ENCODE measurements at places on chromosomes 12 and 14. TPM values are rescaled to one million over a fixed set of nuclear protein-coding genes. Genes with fewer than 3 reads are reported as not detected.

Gene ADCY6
- total RNA-seq = 29.5 TPM

- no peaks in the 10 kb centered on the region for H3K27me3 ChIP-seq
- H3K4me1 ChIP-seq = peaks cover 9% of the 10 kb centered on the region
- H3K4me3 ChIP-seq = no peak overlapping the region
- no peak overlapping the region for H3K27ac ChIP-seq
- DNase-seq = no peak
These were observed 37.4 kb downstream of the GNPTAB start for GRCh38 chr12:101793401-101793800.

Gene TGM1
- 0.85 TPM for total RNA-seq

DNA sequence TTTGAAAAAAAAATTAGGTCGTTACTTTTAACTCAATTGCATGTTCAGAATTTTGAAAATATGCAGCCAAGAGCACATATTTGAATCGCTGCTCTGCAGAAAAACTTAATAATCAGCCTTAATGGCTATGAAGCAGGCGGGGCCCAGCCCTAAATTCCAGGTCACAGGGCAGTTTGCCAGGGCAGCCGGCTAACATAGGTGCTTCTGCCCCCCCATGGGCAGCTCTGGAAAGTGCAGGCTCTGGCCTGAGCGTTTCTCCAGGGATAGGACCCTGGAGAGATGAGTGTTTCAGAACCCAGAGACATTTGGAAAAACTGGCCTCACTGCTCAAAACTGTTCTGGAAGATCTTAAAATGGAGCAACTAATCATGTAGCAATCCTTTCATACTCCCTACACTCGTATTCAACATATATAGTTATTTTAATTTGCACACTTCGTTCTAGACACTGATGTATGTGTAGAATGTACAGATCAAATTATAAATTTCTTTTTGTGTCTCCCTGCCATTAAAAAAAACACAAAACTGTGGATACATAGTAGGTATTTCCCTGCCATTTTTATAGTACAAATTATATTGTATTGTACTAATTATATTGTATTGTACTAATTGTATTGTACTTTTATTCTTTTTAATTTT is 26.0 kb upstream of the PTGR2 start:
- DNase-seq = peak; percentile 94
- H3K27me3 ChIP-seq = no peaks in the 10 kb centered on the region
- H3K4me1 ChIP-seq = peaks cover 3% of the 10 kb centered on the region
- H3K4me3 ChIP-seq = no peak overlapping the region

Gene ADAMTS20
- total RNA-seq = 0.04 TPM

Gene INSM2
- total RNA-seq = 0.41 TPM

Gene TMEM253
- total RNA-seq = 1.1 TPM

GRCh38 chr12:92740411-92740810 is 37.6 kb downstream of the PLEKHG7 start:
- no peaks in the 10 kb centered on the region for H3K27me3 ChIP-seq
- DNase-seq = no peak
- no peak overlapping the region for H3K27ac ChIP-seq
- H3K36me3 ChIP-seq = no peaks in the 10 kb centered on the region

Gene NEUROD4
- 1.3 TPM for total RNA-seq

DNA sequence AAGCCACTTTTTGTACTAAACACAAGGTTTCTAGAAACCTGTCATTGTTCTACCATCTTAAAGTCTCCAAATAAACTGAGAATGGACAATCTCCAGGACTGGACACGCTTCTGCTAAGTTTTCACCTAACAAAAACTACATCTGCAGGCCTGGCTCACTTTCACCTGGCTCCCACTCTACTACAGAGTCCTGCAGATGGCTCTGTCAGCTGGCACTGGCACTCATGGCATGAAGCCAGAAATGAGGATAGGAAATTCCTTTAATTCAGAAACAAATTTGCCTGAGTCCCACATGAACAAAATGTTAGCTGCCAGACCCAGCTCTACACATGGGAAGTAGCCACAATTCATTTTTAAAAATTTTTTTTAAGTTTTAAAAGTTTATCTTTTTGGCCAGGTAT is 42.1 kb downstream of the STXBP6 start:
- DNase-seq = no peak
- H3K27me3 ChIP-seq = no peaks in the 10 kb centered on the region
- H3K4me1 ChIP-seq = no peaks in the 10 kb centered on the region
- no peaks in the 10 kb centered on the region for H3K36me3 ChIP-seq

Gene PLA2G1B
- total RNA-seq = 2.3 TPM

DNA sequence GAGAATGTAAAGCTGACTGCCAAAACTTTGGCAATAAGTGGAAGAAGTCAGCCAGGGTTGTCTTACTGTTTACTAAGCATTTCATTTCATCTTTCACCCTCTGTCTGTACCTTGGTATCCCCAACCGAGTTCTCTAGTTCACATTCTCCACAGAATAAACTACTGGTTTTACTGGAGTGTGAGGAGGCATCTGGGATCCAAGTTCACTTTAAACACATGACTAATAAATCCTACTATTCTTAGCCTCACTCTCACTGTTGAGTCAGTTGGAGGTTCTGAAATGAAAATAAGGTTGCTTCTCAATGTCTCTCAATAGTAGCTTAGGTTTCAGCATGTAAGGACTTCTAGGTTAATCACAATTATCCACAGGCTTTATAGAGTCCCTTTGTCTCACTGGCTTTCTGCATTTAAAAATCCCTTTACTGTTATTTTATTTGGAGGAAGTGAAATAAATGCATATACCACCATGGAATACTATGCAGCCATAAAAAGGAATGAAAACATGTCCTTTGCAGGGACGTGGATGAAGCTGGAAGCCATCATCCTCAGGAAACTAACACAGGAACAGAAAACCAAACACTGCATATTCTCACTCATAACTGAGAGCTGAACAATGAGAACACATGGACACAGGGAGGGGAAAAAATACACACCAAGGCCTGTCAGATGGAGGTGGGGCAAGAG is 95.8 kb downstream of the EPS8 start:
- no peak overlapping the region for H3K27ac ChIP-seq
- H3K4me3 ChIP-seq = no peak overlapping the region
- no peaks in the 10 kb centered on the region for H3K27me3 ChIP-seq
- H3K4me1 ChIP-seq = peaks cover 16% of the 10 kb centered on the region
- DNase-seq = no peak

GRCh38 chr12:104201238-104202001 is 14.2 kb upstream of the TXNRD1 start:
- DNase-seq = peak; percentile 45
- no peaks in the 10 kb centered on the region for H3K27me3 ChIP-seq
- H3K4me1 ChIP-seq = no peaks in the 10 kb centered on the region
- no peak overlapping the region for H3K4me3 ChIP-seq

- H3K27ac ChIP-seq = peak overlapping the region; percentile 76
- H3K36me3 ChIP-seq = peaks cover 7% of the 10 kb centered on the region
- DNase-seq = peak; percentile 70
These were observed 36.2 kb downstream of the ANAPC7 start for GRCh38 chr12:110367181-110367864.

Gene BCL7A
- total RNA-seq = 8.0 TPM

- no peaks in the 10 kb centered on the region for H3K27me3 ChIP-seq
- no peak overlapping the region for H3K4me3 ChIP-seq
- H3K27ac ChIP-seq = no peak overlapping the region
- DNase-seq = no peak
- no peaks in the 10 kb centered on the region for H3K4me1 ChIP-seq
- no peaks in the 10 kb centered on the region for H3K36me3 ChIP-seq
These were observed 11.3 kb upstream of the SYT1 start for GRCh38 chr12:78853231-78853630.

GRCh38 chr12:104533134-104533533 is 76.4 kb downstream of the CHST11 start:
- H3K27me3 ChIP-seq = no peaks in the 10 kb centered on the region
- no peak for DNase-seq
- no peak overlapping the region for H3K27ac ChIP-seq

- H3K4me3 ChIP-seq = no peak overlapping the region
- DNase-seq = no peak
- H3K27ac ChIP-seq = no peak overlapping the region
- H3K36me3 ChIP-seq = no peaks in the 10 kb centered on the region
These were observed 8.5 kb downstream of the KRT76 start for GRCh38 chr12:52768479-52769200.

- H3K27ac ChIP-seq = no peak overlapping the region
- no peaks in the 10 kb centered on the region for H3K4me1 ChIP-seq
- no peak for DNase-seq
- no peaks in the 10 kb centered on the region for H3K27me3 ChIP-seq
- H3K4me3 ChIP-seq = no peak overlapping the region
These were observed 457.9 kb upstream of the FOXG1 start for GRCh38 chr14:28308734-28309133.

DNA sequence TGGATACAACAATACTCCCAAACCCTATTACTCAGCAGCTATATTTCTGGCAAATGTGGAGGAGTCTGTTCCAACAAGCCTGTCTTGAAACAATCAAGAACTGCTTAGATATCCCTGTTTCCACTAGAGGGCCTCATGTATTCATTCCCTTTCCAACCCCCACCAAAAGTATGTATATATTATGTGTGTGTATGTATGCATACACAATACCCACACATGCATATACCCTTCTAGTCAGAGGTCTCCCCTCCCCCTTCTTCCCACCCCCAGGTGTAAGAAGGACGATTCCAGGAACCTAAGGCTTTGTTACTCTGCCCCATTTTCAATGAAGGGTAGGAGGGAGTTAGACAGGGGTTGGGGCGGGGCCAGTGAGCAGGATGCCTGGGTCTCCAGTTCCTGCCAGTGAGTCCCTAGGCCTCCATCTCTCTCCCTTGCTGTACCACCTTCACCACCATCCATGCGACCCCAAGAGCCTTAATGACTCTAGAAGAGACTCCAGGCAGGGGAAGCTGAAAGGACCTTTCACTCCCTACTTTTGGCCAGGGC is at the start of gene DGKA:
DGKA (plus strand) TSS at position 392 of the 546 bp plus-strand sequence. CDS start 5,342 bp downstream, outside the sequence.
- peaks cover 32% of the 10 kb centered on the region for H3K4me1 ChIP-seq
- no peak for DNase-seq
- H3K27ac ChIP-seq = peak within 1 kb of the TSS; percentile 78
- H3K27me3 ChIP-seq = no peaks in the 10 kb centered on the region
- H3K36me3 ChIP-seq = no peaks in the 10 kb centered on the region

- DNase-seq = peak; percentile 77
- H3K36me3 ChIP-seq = no peaks in the 10 kb centered on the region
- no peak overlapping the region for H3K4me3 ChIP-seq
These were observed 41.4 kb downstream of the BORCS5 start for GRCh38 chr12:12398026-12398859.

DNA sequence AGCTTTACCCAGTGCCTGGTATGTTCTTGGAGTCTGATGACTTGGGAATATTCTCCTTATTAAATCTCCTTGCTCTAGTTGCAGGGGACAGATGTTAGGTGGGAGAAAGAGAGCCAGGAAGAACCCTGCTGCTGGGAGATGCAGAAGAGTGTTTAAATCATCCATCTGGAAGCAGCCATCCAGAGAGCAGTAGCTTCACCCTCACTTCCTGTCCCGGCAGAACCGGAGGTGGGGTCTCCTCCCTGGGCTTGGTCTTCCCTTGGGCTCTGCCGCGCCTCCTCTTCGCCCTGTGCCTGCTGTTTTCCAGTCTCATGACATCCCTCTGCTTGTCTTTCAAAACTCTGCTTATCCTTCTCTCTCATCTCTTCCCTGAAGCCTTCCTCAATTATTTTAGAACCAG is 15.5 kb downstream of the B4GALNT3 start:
- H3K4me1 ChIP-seq = no peaks in the 10 kb centered on the region
- H3K36me3 ChIP-seq = no peaks in the 10 kb centered on the region
- no peak for DNase-seq

GRCh38 chr14:34619471-34619870 is 10.5 kb downstream of the SNX6 start:
- no peak for DNase-seq
- peaks cover 14% of the 10 kb centered on the region for H3K36me3 ChIP-seq
- H3K4me1 ChIP-seq = peaks cover 8% of the 10 kb centered on the region

GRCh38 chr14:33056213-33056612 is 117.5 kb downstream of the NPAS3 start:
- H3K4me1 ChIP-seq = no peaks in the 10 kb centered on the region
- no peak for DNase-seq
- H3K4me3 ChIP-seq = no peak overlapping the region
- no peaks in the 10 kb centered on the region for H3K36me3 ChIP-seq
- no peak overlapping the region for H3K27ac ChIP-seq

DNA sequence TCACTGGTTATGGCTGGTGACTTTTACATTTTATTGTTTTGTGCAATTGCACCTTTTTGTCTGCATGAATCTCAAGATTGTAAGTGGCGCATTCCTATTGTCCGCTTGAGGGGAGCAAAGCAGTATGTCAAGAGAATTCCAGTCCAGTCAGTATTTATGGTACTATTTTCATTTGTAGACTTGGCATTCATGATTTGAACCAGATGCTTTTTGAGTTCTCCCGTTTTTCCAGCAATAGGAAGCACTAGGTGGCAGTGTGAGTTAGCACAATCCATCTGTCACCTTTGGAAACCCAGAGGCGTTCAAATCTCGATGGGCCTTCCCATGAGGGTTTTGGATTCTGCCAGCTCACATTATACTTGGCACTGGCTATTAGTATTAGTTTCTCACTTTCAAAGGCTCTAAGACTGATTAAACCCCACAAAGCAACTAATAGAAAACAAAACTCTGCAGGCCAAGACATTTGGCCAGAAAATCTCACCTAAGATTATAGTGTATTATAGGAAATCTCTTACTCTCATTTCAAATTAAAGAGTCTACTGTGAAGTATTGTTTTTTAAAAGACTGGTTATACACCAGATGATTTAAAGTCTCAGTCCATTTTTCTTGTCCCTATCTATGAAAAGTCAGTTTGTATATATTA is 2.2 kb downstream of the DACT1 start:
- no peak overlapping the region for H3K27ac ChIP-seq
- no peaks in the 10 kb centered on the region for H3K27me3 ChIP-seq
- peaks cover under 1% of the 10 kb centered on the region for H3K36me3 ChIP-seq

- H3K36me3 ChIP-seq = no peaks in the 10 kb centered on the region
- H3K4me1 ChIP-seq = no peaks in the 10 kb centered on the region
- DNase-seq = no peak
- H3K27me3 ChIP-seq = no peaks in the 10 kb centered on the region
- H3K4me3 ChIP-seq = no peak overlapping the region
These were observed 93.6 kb downstream of the SLC24A4 start for GRCh38 chr14:92416544-92416943.

Gene FBLN5
- 195 TPM for total RNA-seq

Gene SERPINA9
- total RNA-seq = not detected

DNA sequence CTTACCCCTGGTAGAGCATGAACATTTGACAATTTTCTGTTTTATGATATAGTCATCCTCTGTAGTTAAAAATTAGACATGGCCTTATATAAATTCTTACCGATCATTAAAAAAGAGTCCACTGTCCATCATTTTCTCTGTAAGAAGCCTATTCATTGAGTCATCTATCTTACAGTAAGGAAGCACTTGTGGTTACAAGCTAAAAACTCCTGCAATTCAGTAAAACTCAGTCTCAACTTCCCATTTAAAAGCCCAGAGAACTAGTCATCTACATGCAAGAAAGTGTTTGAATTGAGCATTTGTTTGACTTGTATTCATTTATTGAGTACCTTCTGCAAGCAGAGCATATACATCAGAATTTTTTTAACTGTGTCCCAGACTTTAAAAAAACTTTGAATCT is 63.3 kb downstream of the GTF2A1 start:
- H3K36me3 ChIP-seq = no peaks in the 10 kb centered on the region
- H3K4me1 ChIP-seq = no peaks in the 10 kb centered on the region
- no peaks in the 10 kb centered on the region for H3K27me3 ChIP-seq
